ENCODE measurements at places on chromosomes 6 and 20.

GRCh38 chr6:167554854-167555253 lies 230.0 kb downstream of the TTLL2 start:
- DNase-seq: no peak

GRCh38 chr6:144855812-144856531 lies 570.8 kb downstream of the UTRN start:
- DNase-seq: no peak

GRCh38 chr6:142300758-142301650 lies 803 bp upstream of the ADGRG6 start:
- DNase-seq: no peak

DNA sequence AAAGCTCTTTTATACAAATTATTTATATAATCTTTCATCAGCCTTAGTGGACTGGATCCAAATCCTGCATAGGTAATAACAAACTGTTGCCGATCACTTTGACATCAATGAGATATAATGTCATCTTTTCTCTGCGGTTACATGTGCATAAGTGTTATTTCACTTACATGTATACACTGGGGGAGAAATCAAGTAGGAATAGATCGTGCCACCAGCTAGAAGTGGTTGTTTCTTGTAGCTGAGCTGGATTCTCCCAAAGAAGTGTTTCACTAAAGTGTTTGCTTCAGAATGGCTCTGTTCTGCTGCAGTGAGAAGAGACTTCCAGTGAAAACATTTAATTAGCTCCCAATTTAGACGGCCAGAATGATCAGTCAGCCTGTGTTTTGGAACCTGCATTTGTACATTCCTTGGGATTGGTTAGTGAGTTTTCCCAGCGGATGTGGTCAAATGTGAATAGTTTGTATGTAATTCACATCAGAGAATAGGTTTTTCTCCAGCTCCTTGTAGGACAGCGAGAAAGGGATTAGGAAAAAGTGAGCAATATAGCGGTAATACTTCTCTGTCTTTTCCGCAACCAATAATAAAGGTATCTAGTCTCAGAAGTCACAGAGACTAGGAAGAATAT lies 163.1 kb upstream of the CCN2 start:
- no peak for DNase-seq

DNA sequence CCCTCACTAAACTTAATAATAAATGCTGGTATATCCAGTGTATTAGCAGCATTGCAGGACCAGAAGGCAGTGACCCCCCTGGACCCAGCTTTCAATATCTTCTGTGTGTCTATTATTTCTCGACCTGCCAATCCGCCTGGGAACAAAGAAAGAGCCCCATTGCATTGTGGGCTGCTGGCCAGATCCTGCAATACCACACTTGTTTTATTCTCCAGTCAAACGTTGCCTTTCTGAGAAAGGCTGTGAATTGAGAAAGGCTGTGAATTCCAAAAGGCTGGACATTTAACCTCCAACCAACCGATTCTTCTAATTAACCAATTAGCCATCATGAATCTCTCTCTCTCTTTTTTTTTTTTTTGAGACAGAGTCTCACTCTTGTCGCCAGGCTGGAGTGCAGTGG lies 1.5 kb upstream of the MTO1 start:
- DNase-seq: no peak

DNA sequence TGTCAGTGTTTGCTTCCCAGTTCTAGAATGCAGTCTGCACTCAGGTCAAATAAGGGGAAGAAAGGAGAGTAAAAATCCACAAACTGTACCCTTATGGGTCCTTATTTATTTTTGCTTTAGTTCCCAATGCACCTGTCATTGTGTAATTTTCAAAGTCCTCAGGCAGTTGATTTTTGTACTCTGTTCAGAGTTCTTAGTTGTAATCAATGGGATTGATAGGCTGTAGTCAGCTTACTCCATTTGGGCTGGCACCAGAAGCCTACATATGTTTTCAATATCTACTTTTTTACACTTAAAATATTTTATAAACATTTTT lies 18.6 kb downstream of the AIG1 start:
- no peak for DNase-seq

Measured in CD4-positive, alpha-beta T cell treated with Interleukin-21 for 1 hour (primary cell).